ENCODE measurements at places on chromosomes 1 and 21. TPM values are rescaled to one million over a fixed set of nuclear protein-coding genes. Genes with fewer than 3 reads are reported as not detected.

SPRR1A gene
- total RNA-seq = not detected

PIGP gene
- total RNA-seq = 28.2 TPM

SOAT1 gene
- total RNA-seq = 22.8 TPM

ARV1 gene
- 45.8 TPM for total RNA-seq

FMO3 gene
- total RNA-seq = not detected

COL16A1 gene
- 3.4 TPM for total RNA-seq

ASCL5 gene
- 0.15 TPM for total RNA-seq

NEXN gene
- not detected for total RNA-seq

LAMB3 gene
- total RNA-seq = 19.7 TPM

TFF1 gene
- total RNA-seq = not detected

TRIM58 gene
- not detected for total RNA-seq

C1orf185 gene
- total RNA-seq = not detected

SYT2 gene
- total RNA-seq = not detected

STK40 gene
- 12.2 TPM for total RNA-seq

TMED5 gene
- total RNA-seq = 95.6 TPM

TMEM52 gene
- 2.8 TPM for total RNA-seq

CRABP2 gene
- 1.2 TPM for total RNA-seq
